AG08395 (cell line): ENCODE measurements at places on chromosomes 2 and 18.

GRCh38 chr2:33131749-33132148 is 185.0 kb downstream of the LTBP1 start:
- DNase-seq = no peak

DNA sequence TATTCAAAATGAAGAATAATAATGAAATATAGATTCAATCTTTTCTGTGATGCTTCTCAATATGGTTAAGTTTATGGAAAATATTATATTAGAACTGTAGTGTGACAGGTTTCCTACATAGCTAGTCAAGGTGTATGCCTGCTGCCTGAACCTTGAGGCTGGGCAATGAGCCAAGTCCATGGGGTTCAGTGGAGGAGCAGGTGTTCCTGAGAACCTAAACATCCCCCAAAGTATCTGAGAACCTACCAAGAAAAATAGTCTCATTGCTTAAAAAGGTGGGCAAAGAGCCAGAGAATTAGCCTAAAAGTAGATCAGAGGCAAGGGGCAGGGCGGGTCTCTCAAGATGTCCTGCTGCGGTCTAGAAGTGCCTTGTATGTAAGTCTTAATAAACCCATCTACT is 185.9 kb upstream of the SPHKAP start:
- DNase-seq = no peak

DNA sequence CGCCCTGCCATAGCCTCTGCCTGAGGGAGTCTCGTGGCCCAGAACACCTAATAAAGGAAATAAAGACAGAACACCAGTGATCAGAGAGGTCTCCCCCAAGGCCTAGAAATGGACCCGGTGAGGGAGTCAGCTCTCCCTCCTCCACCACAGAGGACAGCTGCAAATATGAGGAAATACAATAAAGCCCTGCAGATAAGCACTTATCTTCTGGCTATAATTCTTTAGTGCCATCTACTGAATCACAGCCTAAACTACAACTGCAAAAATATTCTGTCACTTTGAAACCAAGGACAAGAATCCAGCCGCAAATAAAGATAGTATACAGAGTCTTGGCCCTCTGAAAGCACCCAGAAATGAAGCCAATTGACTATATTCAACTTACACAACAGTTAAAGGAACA is 42.4 kb upstream of the TACR1 start:
- no peak for DNase-seq

GRCh38 chr2:73243884-73244570 is 9.9 kb downstream of the CCT7 start:
- DNase-seq = peak; percentile 65

- no peak for DNase-seq
Observed at GRCh38 chr2:241066893-241067341, 35.2 kb downstream of the MTERF4 start.

- no peak for DNase-seq
Observed at GRCh38 chr2:133480707-133481429, 87.4 kb downstream of the NCKAP5 start.

GRCh38 chr2:105140240-105140568 is 101.3 kb upstream of the GPR45 start:
- no peak for DNase-seq

GRCh38 chr2:83291083-83291482 is 1168.0 kb downstream of the SUCLG1 start:
- DNase-seq = no peak

- no peak for DNase-seq
Observed at GRCh38 chr18:48930926-48931325, 19.8 kb downstream of the SMAD7 start.

GRCh38 chr2:147250652-147251356 is 594.0 kb upstream of the ACVR2A start:
- no peak for DNase-seq

- DNase-seq = no peak
Observed at GRCh38 chr2:2847209-2847676, 516.2 kb upstream of the MYT1L start.

DNA sequence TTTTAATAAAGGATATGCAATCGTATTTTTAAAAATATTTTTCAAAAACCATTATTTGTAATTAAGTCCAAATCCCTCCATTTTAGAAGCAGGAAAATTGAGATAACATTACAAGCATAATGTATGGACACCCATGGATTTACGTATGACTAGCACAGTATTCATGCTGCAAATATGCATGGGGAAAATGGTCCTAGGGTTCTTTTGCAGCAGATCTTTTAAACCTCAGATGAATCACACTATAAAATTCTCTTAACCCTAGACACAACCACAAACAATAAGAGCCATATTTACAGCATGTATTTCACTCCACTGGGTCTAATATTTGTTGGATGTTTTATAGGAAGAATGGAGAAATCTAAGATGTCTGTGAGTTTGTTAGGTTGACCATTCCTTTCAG is 453.4 kb downstream of the TGIF1 start:
- DNase-seq = peak; percentile 52

DNA sequence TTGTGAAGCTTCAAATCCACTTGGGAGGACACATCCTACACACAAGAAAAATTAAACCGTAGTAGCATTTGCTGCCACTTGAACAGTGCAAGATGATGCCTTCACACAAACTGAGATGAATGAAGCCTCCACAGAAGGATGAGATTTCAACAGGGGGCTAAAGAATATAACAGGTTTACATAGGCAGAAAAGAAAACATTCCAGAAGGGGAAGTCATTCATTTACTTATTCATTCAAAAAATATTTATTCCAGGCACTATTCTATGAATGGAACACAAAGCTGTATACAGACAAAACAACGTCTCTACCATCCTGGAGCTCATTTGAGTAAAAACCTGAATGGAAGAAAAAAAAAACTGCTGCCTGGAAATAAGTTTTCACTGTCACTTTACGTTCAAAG is 170.5 kb downstream of the CDH20 start:
- no peak for DNase-seq

- no peak for DNase-seq
Observed at GRCh38 chr2:199734011-199734410, 117.0 kb downstream of the FTCDNL1 start.

GRCh38 chr2:65353927-65354326 is 78.5 kb downstream of the SPRED2 start:
- DNase-seq = no peak

- DNase-seq = peak; percentile 1
Observed at GRCh38 chr2:83196225-83196624, 1262.9 kb downstream of the SUCLG1 start.

DNA sequence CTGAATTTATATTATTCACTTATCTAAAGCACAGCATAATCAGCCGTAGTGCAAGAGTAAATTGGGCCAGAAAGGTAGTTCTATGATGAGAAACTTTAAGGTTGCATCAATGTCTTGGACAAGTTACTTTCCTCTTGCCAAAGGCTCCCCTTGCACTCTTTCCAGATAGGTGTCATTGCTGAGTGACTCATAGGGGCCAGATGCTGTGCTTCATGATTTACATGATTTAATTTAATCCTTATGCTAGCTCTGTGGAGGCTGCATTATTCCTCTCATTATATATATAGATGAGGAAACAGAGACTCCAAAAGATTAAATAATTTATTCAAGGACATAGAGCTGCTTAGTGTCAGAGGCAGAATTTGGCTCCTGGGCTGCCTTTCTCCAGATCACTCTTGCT is 5.0 kb downstream of the CFAP221 start:
- peak; percentile 40 for DNase-seq

GRCh38 chr18:6366776-6367175 is 47.9 kb downstream of the L3MBTL4 start:
- no peak for DNase-seq

DNA sequence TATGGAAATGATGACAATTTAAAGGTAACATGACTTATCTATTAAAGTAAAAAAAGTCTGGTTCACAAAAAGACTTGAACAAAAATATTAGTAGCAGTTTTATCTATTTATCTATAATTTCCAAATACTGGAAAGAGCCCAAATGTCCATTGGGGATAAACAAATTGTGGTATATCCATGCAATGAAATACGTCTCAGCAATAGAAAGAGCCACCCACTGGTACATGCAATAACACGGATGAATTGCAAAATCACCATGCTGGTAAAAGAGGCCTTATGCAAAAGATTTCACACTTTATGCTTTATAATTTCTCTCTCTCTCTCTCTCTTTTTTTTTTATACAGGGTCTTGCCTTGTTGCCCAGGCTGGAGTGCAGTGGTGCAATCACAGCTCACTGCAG is 91.4 kb upstream of the ASAP2 start:
- no peak for DNase-seq

DNA sequence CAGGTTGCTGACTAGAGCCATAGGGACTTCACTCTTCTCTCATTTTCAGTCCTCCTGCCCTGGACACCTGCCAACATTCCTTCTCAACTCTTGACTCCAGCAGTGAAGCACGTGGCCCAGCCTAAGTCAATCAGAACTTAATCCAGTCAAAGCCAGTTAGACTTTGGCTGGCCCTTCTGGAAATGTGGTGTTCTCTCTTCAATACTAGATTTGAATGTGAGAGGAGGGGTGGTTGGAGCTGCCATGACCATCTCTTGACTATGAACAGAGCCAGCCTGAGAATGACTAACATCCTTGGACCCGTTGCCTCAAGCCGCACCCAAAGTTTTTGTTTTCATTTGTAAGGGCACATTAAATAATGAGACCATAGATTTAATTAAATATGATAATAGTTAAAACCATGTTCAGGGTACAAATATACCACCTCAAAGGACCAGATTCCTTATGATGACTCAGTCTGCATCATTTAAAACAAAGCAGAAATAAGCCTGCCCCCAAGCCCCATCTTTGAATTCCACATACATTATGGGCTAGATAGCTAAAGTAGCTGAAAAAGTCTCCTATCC is 49.7 kb upstream of the RASGRP3 start:
- no peak for DNase-seq

GRCh38 chr18:44025421-44025820 is 655.3 kb upstream of the SETBP1 start:
- DNase-seq = no peak

- no peak for DNase-seq
Observed at GRCh38 chr2:73993778-73994177, 9.1 kb downstream of the TET3 start.

DNA sequence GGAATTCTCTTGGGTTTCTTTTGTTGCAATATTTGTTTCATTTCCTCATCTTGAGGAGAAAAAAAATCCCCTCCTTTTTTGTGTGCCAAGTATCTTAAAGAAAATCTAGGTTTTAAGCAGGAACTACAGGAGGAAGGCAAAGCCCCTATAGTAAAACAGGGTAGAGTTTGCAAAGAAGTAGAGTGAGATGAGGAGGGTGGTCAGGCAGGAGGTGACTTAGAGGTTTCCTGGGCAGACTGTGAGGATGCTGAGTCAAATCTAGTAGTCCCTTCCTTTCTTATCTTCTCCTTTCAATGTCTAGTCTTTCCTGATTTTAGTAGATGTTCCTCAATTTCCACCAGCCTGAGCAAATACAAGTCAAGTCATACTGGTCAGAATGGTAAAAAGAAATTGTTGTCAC is 222.5 kb downstream of the PMAIP1 start:
- no peak for DNase-seq
